Skin of body (tissue), 3 donors: ENCODE measurements at places on chromosomes 4 and X.

GRCh38 chr4:93431371-93431770, 397.2 kb upstream of the ATOH1 start:
- no peak for DNase-seq

DNA sequence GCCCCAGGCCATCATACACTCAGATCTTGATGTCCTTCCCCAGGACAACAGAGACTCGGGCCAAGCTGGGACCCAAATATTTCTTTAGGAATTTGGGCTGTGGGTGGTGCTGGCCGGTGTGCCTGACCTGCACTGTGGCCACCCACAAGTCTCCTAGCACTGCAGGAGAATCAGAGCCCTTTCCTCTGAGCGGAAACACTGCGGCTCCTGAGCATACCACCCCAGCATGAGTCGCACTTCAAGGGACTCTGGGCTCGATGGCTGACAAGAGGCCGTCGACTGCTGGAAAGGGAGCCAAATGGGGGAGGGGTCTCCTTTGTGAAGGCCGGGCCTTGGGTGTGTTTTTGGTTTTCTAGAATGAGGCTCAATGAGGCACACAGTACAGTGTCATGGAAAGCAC, 13.0 kb upstream of the IRAK1 start:
- no peak for DNase-seq

GRCh38 chrX:10633722-10634121, 13.3 kb upstream of the MID1 start:
- DNase-seq = peak; percentile 23

- DNase-seq = peak; percentile 61
Measured at GRCh38 chrX:48800574-48801279, 1.1 kb upstream of the HDAC6 start.

- no peak for DNase-seq
Measured at GRCh38 chrX:145405012-145405411, 157.7 kb downstream of the SPANXN1 start.

DNA sequence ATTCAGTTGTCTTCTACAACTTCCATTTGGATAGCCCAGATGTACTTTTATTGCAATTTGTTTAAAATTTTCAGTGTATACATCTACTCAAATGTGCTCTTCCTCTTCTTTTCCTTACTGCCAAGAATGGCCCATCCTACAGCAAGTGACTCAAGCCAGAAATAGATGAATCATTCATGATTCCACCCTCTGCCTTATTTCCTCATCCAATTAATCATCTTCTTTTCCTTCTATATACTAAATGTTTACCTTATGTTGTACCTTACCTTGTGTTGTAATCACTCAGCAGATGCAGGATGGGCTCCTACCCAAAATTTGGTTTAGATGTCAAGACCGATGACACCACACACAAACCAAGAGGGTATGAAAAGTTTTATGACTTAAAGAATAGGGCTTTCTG, 437.8 kb downstream of the GRXCR1 start:
- DNase-seq = no peak

GRCh38 chrX:45324941-45325340, 124.3 kb upstream of the DIPK2B start:
- no peak for DNase-seq

DNA sequence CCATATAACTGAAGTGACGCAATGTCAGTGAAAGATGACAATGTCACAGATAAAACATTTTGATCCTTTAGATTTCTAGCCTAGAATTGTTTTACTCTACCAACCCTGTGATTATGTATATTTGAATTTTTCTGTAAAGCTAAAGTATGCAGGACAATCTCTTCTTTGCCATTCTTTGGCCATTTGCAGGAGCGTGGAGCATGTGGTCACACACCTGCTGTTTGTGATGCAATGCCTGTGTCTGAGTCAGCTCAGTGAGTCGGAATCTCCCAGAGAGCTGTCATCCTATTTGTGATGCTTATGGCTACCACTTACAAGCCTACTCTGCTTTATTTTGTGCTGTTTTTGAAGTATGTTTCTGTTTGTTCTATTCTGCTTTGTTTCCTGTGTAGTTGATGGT, 214.5 kb downstream of the NAF1 start:
- DNase-seq = no peak

GRCh38 chrX:39828971-39829370, 268.8 kb downstream of the BCOR start:
- no peak for DNase-seq

DNA sequence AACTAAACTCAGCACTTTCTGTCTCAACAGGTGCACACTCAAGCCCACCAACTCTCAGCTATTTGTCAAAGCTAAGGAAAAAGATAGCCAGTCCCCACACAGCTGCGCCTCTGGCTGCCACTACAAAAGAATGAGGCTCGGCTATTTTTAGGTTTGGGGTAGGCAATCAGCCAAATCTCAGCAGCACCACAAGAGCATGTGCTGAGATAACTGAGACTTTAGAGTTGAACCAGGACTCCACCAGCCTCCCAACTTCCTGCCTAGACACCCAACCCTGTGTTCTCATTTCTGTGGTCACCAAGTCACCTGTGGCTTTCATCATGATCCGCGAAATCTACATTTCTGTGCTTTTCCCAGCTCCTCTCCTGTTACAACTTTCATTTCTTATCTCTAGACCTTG, 28.0 kb downstream of the DMD start:
- DNase-seq = no peak

- peak; percentile 36 for DNase-seq
Measured at GRCh38 chr4:41360214-41360920, 103.6 kb downstream of the UCHL1 start.

DNA sequence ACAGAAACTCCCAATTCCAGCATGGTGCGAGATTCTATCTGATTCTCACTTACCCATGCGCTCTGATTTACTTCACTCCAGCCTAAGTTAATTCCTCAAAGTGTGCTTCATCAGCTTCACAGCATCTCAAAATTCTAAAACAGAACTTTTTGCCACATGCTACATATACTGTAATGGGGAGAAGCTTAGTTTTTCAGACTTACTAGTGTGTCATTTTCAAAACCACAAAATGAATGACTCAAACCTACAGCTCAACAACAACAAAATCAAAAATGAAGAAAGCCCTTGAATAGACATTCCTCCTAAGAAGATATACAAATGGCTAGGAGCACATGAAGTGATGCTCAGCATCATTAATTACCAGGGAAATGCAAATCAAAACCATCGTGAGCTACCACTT, 14.9 kb downstream of the IRF2 start:
- no peak for DNase-seq

GRCh38 chr4:23789762-23790161, 100.1 kb downstream of the PPARGC1A start:
- DNase-seq = no peak

DNA sequence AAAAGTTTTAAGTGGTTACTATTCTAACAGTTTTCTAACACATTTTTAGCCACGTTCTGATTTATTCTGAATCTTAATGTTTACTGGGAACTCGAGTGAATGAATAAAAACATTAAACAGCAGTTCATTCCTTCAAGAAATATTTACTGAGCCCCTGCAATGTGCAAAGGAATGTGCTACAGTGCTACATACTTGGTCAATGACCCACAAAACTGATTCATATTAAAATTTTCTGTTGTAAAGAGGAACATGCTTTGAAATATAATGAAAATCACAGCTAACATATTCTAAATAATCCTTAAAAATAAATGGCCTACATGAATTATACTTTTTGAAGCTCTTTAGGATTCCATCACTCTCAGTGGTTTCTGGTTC, 78.7 kb downstream of the ARAP2 start:
- DNase-seq = no peak

GRCh38 chrX:8629871-8630270, 102.1 kb downstream of the ANOS1 start:
- no peak for DNase-seq
